Naive thymus-derived CD8-positive, alpha-beta T cell (primary cell): ENCODE measurements at places on chromosomes 2 and 18. TPM values are rescaled to one million over a fixed set of nuclear protein-coding genes. Genes with fewer than 3 reads are reported as not detected.

Gene CFC1
- total RNA-seq: not detected

Gene CCDC148
- total RNA-seq: not detected

Gene CRYGC
- total RNA-seq: not detected

Gene LIMS4
- total RNA-seq: not detected

Gene DSC3
- not detected for total RNA-seq

Gene RUFY4
- total RNA-seq: 1.5 TPM

Gene EML6
- total RNA-seq: 1.4 TPM

Gene RAPH1
- 1.7 TPM for total RNA-seq
